Breast epithelium (tissue), 4 donors: ENCODE measurements at places on chromosomes 1 and 21. TPM values are rescaled to one million over a fixed set of nuclear protein-coding genes. Genes with fewer than 3 reads are reported as not detected.

The HOOK1 gene
- total RNA-seq, result 12.5 TPM

- H3K4me1 ChIP-seq, result no peaks in the 10 kb centered on the region
- H3K27me3 ChIP-seq, result no peaks in the 10 kb centered on the region
- DNase-seq, result no peak
- H3K27ac ChIP-seq, result no peak overlapping the region
- no peak overlapping the region for H3K4me3 ChIP-seq
- H3K36me3 ChIP-seq, result no peaks in the 10 kb centered on the region
Observed at GRCh38 chr1:115324649-115325420, 13.2 kb downstream of the NGF start.

The COL6A2 gene
- total RNA-seq, result 418 TPM

The AADACL4 gene
- total RNA-seq, result not detected

DNA sequence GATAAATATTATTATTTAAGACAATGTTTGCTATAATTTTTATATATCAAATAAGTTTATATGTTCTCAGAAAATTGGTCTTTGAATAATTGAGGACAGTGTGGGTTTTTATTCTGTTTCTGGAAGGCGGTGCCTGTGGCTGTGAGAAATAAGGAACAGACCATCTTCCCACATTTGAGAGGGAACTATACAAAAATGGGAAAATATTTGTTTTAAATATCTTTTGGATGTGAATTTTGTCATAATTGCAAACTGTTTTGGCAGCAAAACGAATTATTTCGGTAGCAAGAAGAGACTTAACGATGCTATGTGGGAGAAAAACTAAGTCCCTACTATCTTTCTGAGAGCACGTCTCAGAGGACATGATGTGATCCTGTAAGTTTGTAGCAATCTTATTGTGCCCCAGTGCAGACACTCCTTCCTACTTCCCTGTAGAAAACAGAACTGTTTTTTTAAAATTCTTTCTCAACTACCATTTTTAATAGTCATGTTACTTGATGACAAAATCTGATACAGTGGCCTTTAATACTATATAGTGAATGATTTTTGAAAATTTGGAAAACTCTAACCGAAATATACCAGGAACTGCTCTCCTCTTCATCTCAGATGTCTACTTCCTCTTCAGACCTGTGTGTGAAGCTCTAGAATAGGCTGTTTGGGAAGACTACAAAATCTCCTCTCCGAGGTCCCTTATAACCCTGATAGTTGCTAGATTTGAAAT is 25.4 kb downstream of the PTPRC start:
- H3K36me3 ChIP-seq, result no peaks in the 10 kb centered on the region
- no peaks in the 10 kb centered on the region for H3K27me3 ChIP-seq
- DNase-seq, result no peak

The NOS1AP gene
- 17.6 TPM for total RNA-seq

DNA sequence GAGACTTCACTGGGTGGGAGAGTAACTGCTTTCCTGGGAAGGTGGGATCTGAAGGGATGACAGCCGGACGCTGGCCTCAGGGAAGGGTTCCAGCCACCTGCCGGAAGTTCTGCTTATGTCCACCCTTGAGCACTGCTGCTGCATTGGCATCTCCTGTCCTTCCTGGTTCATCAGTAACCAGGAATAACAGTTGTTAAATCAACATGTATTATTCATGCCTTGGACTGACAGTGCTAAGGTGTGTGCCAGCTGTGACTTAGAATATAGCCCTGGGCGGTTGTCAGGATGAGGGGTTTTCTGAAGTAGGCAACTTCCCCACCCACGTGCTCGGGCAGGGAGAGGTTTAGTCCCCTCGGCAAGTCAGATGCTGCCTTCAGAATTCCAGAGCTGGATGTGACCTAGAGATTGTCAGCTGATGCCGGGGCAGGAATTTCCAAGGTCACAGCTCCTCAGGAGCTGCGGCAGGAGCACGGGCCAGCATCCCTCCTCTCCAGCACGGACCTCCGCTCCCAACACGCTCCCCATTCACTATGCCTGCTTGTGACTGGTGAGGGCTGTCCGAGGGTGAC is 17.9 kb downstream of the CLDN14 start:
- no peaks in the 10 kb centered on the region for H3K36me3 ChIP-seq
- no peak overlapping the region for H3K4me3 ChIP-seq
- no peak for DNase-seq
- no peaks in the 10 kb centered on the region for H3K4me1 ChIP-seq
- H3K27me3 ChIP-seq, result no peaks in the 10 kb centered on the region

The MTFR1L gene
- 75.4 TPM for total RNA-seq

- no peaks in the 10 kb centered on the region for H3K36me3 ChIP-seq
- no peaks in the 10 kb centered on the region for H3K4me1 ChIP-seq
- H3K4me3 ChIP-seq, result no peak overlapping the region
- DNase-seq, result no peak
- peak overlapping the region; percentile 46 for H3K27ac ChIP-seq
- no peaks in the 10 kb centered on the region for H3K27me3 ChIP-seq
Observed at GRCh38 chr1:93964777-93965200, 55.6 kb upstream of the GCLM start.

The KLHL20 gene
- 45.0 TPM for total RNA-seq

DNA sequence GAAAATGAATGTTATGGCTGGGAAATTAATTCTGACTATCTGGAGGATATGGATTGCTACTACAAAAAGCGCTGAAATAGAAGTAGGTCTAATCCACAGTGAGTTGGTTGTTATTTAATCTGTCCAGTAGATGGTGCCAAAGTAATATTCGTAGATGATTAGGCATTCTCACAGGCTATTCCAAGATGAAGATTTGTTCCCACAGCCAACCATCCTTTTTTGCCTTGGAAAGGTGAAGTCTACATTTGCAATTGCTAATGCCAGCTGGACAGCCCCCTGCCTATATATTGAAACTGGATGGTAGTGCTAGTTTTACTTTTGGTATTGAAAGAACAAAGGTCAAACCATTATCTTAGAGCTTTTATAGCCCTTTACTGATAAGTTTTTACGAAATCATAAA is 43.8 kb downstream of the RBM11 start:
- no peaks in the 10 kb centered on the region for H3K27me3 ChIP-seq
- H3K4me1 ChIP-seq, result no peaks in the 10 kb centered on the region
- DNase-seq, result no peak
- no peak overlapping the region for H3K4me3 ChIP-seq
- H3K27ac ChIP-seq, result no peak overlapping the region

DNA sequence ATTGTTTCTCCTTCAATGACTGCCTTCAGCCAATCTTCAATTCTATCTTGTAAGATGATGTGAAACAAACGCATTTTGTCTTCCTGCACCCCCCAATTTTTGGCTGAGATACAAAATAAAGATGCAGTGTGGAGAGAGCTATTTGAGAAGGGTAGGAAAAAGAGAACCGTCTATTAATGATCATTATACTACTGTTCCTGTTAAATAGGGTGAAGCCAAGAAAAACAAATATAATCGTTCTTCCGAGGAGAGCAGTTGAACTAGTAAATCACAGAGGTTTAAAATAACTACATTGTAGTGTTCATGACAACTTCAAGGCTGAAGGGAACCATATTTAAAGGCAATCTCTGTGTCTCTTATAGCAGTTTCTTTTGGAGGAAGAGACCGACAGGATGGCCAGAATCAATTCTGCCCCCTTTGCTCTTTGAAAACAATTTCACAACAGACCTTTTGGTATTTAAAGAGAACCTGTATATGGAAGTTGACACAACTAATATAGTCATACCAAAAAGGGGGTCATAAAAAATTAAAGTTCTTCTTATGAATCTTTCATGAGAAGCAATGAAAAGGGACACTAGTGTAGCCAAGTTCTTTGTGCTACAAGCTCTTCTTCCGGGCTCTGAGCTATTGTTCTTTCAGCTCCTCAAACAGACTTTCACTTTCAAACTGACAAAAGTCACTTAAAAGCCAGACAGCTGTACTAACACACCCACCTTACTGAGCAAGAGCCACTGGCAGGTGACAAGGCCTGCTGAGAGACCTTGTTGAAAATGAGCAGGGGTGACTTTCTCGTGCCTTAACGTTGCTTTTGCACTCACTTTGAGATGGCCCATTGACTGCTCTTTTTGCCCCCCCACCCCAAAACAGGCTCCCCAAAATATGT is 30.9 kb downstream of the PROX1 start:
- no peaks in the 10 kb centered on the region for H3K4me1 ChIP-seq
- H3K36me3 ChIP-seq, result no peaks in the 10 kb centered on the region
- H3K4me3 ChIP-seq, result no peak overlapping the region
- H3K27me3 ChIP-seq, result no peaks in the 10 kb centered on the region
- H3K27ac ChIP-seq, result no peak overlapping the region

DNA sequence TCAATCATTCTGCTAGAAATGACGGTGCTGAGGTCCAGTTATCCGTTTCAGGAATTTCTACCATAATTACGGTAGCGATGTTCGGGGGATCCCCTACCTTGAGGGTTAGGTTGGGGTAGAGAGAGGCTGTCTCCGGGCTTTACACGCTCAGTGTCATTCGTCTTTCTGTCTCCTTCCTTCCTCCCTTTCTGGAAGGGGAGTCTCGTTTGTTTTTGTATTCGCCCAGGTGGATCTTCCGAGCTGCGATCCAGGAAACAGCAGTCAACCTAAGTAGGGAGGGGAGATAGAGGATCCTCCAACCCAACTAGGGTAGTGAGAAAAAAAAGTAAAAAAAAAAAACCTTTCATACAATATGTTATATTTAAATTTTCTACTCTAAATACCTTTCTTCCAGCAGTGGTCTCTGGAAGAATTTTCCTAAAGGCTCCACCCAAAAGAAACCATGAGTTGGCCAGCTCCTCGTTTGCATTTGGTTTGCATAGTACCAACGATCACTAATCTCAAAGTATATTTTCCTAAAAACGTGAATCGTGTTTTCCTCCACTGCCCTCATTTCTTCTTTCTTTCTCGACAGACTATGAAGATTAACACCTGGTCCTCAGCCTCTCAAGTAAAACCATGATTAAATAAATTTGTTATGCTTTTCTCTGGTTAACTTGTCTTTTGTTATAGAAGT is 611 bp upstream of the PIK3C2B start:
- no peaks in the 10 kb centered on the region for H3K27me3 ChIP-seq
- no peaks in the 10 kb centered on the region for H3K36me3 ChIP-seq
- peak overlapping the region; percentile 69 for H3K4me3 ChIP-seq
- H3K27ac ChIP-seq, result peak overlapping the region; percentile 86
- no peak for DNase-seq

DNA sequence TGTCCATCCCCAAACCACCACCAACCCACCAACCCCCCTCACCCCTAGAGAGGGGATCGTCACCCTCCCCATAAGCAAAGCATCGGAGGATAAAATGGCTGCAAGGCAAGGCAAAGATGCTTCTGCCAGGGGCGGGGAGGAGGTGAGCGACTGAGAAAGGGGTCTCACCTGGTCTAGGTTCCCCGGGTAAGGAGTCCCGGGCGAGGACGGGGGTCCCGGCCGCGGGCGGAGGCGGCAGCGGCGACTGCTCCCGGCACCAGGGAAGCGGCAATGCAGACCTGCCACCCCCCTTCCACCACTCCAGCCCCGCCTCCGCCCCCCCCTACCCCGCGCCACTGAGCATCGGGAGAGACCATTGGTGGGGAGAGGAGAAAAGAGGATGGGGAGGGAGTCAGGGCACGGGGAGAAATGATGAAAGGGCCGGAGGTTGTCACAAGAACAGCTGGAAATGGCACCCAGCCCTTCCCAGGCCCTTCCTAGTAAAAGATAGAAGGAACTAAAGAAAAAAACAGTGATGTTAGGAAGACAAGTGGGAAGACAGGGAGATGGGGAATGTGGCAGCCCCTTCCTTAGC is at the start of gene SV2A:
SV2A (minus strand) TSS at position 274 of the 574 bp plus-strand sequence. CDS start 4,004 bp downstream, outside the sequence.
- H3K27ac ChIP-seq, result no peak within 1 kb of the TSS
- DNase-seq, result no peak
- peak within 1 kb of the TSS; percentile 75 for H3K4me3 ChIP-seq
- no peaks in the 10 kb centered on the region for H3K27me3 ChIP-seq
- no peaks in the 10 kb centered on the region for H3K36me3 ChIP-seq

DNA sequence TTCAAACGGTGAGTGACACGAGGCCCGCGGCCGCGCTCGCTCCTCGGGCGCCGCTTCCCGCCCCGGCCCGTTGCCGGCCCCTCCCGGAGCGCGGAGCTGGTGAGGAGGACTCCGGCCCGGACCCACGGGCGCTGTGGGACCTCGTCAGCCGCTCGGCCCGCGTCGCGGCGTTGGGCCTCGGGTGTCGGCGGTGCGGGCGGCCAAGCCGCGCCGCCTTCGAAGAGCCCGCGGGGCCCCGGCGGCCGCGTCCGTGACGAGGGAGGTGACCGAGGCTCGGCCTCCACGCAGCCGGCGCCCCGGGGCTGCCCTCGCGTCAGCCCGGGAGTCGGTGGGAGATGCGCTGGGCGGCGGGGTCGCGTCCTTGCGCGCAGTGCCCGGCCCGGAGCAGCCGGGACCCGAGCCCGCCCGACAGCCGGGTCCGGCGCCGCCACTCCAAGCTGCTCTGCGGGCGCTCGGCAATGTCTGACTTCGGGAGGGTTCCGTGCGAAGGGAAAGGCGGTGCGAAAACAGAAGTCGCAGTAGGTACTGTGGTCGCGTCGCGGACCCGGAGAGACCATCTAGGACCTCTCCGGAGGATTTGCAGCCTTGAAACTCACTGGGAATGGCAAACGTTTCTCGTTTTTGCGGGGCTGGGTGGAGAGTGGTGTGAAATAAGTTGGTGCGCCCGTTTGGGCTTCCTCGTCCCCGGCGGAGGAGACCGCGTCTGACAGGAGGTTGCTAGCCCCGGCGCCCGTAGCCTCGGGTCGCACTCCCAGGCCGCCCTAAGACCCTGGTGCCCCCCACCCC is 829 bp downstream of the SPEN start:
- H3K27me3 ChIP-seq, result no peaks in the 10 kb centered on the region
- DNase-seq, result no peak
- H3K36me3 ChIP-seq, result no peaks in the 10 kb centered on the region
- H3K4me3 ChIP-seq, result peak overlapping the region; percentile 84
- peaks cover 7% of the 10 kb centered on the region for H3K4me1 ChIP-seq
- peak overlapping the region; percentile 96 for H3K27ac ChIP-seq

DNA sequence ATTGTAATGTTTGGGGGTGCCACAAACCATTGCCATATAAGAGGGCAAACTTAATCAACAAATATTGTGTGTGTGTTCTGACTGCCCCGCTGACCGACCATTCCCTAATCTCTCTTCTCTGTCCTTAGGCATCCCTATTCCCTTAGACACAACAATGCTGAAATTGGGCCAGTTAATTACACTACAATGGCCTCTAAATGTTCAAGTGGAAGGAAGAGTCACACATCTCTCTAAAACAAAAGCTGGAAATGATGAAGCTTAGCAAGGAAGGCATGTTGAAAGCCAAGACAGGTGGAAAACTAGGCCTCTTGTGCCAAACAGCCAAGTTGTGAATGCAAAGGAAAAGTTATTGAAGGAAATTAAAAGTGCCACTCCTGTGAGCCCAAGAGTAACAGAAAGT is 30.2 kb downstream of the LTN1 start:
- no peak for DNase-seq
- peak overlapping the region; percentile 6 for H3K27ac ChIP-seq
- no peak overlapping the region for H3K4me3 ChIP-seq
